ENCODE measurements at places on chromosomes 1 and 21.

- DNase-seq = no peak
Measured at GRCh38 chr1:56908619-56909221, 54.1 kb downstream of the C8A start.

DNA sequence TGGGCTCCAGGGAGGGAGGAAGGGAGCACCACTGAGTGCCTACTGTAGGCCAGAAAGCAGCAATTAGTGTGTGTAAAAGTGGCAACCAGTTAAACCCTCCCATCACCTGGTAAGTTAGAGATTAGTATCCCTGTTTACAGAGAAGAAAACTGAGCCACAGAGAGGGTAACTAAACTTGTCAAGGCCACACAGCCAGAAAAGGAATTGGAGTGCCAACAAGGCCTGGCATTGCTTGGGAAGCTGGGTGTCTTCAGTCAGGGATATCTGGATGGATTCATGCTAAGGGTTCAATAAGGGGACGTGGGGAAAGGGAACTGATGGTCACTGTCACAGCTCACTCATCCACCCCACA is 23.6 kb upstream of the ADGRB2 start:
- DNase-seq = no peak

GRCh38 chr1:200653022-200653462 is 16.7 kb downstream of the DDX59 start:
- no peak for DNase-seq

GRCh38 chr21:38968887-38969543 is 163.3 kb downstream of the ETS2 start:
- DNase-seq = no peak
